ENCODE measurements at places on chromosomes 2 and 18. TPM values are rescaled to one million over a fixed set of nuclear protein-coding genes. Genes with fewer than 3 reads are reported as not detected.
A peak's percentile ranks its signal among the peaks of the same experiment; 100 is the strongest.

The TSPYL6 gene
- total RNA-seq: not detected

The MYO5B gene
- total RNA-seq: 32.1 TPM

The MAL gene
- total RNA-seq: not detected

The ANKRD44 gene
- 2.7 TPM for total RNA-seq

The GAREM2 gene
- total RNA-seq: 13.3 TPM

The ERFE gene
- 17.3 TPM for total RNA-seq

The EFEMP1 gene
- 0.34 TPM for total RNA-seq

The CD207 gene
- total RNA-seq: not detected

The FAHD2A gene
- 25.4 TPM for total RNA-seq

GRCh38 chr18:76412010-76412817 lies 82.8 kb downstream of the ZNF516 start:
- DNase-seq: no peak

GRCh38 chr2:241354668-241355658 lies 1.1 kb upstream of the FARP2 start:
- peak; percentile 81 for DNase-seq

- no peak for DNase-seq
Observed at GRCh38 chr2:241813644-241814392, 4.8 kb downstream of the NEU4 start.

- peak; percentile 28 for DNase-seq
Observed at GRCh38 chr18:35777039-35777438, 195.4 kb upstream of the RMP24 start.

- no peak for DNase-seq
Observed at GRCh38 chr2:132975193-132976105, 305.4 kb upstream of the LYPD1 start.

- no peak for DNase-seq
Observed at GRCh38 chr2:17800219-17800618, 16.0 kb upstream of the MSGN1 start.

GRCh38 chr2:69238449-69239031 lies 148.5 kb downstream of the GFPT1 start:
- no peak for DNase-seq

GRCh38 chr2:232343821-232344220 lies 34.7 kb upstream of the ALPP start:
- DNase-seq: no peak

GRCh38 chr2:216635171-216635570 lies 2.0 kb downstream of the IGFBP2 start:
- no peak for DNase-seq

- no peak for DNase-seq
Observed at GRCh38 chr18:44741511-44741910, 60.8 kb downstream of the SETBP1 start.

- DNase-seq: no peak
Observed at GRCh38 chr2:229852565-229852964, 69.2 kb downstream of the TRIP12 start.

DNA sequence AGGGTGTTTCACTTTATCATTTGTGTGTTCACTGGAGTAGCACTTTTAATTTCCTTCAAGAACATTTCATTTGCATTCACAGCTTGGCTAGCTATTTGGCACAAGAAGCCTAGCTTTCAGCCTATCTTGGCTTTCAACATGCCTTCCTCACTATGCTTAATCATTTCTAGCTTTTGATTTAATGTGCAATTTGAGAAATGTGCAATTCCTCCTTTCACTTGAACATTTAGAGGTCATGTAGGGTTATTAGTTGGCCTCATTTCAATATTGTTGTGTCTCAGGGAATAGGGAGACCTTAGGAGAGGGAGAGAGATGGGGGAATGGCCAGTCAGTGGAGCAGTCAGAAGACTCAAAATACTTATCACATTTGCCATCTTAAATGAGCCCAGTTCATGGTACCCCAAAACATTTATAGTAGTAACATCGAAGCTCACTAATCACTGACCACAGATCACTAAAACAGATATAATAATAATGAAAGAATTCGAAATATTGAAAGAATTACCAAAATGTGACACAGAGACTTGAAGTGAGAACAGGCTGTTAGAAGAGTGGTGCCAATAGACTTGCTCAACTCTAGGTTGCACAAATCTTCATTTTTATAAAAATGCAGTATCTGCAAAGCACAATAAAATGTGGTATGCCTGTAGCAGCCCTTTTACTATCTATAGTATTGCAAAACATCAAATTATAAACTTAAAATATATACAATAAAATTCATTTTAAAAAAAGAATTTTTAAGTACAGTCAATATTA lies 561.2 kb downstream of the METTL4 start:
- no peak for DNase-seq

GRCh38 chr2:174705321-174705720 lies 59.0 kb downstream of the CHRNA1 start:
- no peak for DNase-seq

DNA sequence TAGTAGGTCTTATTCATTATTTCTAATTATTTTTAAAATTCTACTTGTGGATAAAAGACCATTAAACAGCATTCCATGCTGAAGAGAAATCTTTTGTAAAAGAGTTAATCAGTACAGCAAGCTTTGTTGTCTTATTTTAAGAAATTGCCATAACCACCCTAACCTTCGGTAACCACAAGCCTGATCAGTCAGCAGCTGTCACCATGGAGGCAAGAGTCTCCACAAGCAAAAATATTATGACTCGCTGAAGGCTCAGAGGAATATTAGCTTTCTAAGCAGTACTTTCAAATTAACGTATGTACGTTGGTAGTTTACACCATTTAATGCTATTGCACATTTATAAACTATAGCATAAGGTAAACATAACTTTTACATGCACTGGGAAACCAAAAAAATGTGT lies 650.5 kb upstream of the LINC00305 start:
- no peak for DNase-seq

GRCh38 chr2:166106431-166107015 lies 21.3 kb downstream of the SCN1A start:
- no peak for DNase-seq

- no peak for DNase-seq
Observed at GRCh38 chr2:106561803-106562202, 74.6 kb downstream of the CD8B2 start.

- no peak for DNase-seq
Observed at GRCh38 chr2:218298314-218298875, 6.1 kb upstream of the TMBIM1 start.

- no peak for DNase-seq
Observed at GRCh38 chr2:239750929-239751678, 274.0 kb downstream of the NDUFA10 start.
